C1 segment of cervical spinal cord (tissue), 14 donors: ENCODE measurements at places on chromosomes 3 and 15.

- DNase-seq, result no peak
Measured at GRCh38 chr15:52717481-52717880, 38.3 kb upstream of the ATOSA start.

DNA sequence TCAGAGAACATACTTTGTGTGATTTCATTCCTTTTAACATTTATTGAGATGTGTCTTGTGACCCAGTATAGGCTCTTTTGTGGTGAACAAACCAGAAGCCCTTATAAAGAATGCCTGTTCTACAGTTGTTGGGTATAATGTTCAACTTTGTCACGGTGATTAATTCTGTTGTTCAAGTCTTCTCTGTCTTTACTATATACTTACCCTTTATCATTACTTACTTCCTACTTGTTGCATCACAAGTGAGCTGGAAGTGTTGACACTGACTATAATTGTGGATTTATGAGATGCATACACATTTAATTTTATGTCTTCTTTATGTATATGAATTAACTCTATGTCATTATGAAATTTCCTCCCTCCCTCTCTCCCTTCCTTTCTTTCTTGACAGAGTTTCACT is 59.7 kb upstream of the TBL1XR1 start:
- no peak for DNase-seq

DNA sequence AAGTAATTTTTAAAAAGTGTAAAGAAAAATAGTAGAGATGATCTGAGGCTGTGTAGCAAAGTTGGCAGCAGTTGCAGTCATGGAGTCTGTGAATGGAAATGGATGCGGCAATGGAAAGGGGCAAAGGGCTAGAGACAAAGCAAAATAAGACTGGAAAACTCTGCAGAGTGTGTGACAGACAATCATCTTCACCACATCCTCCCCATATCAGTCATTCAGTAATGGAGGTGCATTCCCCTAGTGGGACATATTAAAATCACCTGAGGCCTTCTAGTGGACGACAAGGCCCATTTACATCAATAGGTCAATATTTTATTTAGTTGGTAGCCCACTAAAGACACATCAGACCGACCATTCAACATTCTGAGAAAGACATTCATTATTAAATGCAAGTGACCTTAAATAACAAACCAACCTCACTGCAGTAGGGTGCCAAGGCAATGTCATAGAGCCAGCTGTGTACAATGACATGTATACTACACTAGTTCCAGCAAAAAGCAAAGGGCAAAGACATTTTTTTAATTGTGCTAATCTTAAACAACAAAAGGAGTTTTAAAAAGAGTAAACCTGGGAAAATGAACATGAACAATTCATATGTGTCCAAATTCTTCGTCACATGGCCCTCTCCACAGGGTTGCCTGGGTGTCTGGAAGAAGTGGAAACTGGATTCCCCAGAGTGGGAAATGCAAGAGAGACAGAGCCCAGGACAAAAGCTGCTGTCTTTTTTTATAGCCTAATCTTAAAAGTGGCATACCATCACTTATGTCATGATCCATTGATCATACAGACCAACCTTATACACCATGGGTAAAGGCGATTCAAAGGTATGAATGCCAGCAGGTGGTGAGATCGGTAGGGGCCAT is 15.6 kb upstream of the RAP2B start:
- DNase-seq, result no peak

DNA sequence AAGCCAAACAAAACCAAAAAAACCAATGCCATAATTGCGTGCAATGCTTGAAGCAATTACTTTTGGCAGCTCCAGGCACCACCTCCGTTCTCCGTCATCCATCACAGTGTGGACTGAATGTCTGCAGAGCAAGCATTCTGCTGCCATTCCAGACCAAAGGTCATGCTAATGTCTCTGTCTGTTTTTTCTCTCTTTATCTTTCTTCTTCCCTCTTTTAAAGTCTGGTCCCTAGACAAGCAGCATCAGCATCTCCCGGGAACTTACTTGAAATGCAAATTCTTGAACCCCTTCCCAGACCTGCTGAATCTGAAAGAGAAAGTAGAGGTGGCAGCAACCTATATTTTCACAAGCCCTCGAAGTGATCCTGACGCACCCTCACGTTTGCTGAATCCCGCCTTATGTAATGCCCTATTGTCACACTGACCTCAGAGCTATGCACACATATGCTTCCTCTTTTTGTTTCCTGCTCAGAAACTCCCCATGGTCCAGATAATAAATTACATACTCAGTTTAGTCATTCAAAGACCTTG is 297.3 kb upstream of the PROK2 start:
- peak; percentile 6 for DNase-seq
